ENCODE measurements at places on chromosomes 7 and 10.
A peak's percentile ranks its signal among the peaks of the same experiment; 100 is the strongest.

DNA sequence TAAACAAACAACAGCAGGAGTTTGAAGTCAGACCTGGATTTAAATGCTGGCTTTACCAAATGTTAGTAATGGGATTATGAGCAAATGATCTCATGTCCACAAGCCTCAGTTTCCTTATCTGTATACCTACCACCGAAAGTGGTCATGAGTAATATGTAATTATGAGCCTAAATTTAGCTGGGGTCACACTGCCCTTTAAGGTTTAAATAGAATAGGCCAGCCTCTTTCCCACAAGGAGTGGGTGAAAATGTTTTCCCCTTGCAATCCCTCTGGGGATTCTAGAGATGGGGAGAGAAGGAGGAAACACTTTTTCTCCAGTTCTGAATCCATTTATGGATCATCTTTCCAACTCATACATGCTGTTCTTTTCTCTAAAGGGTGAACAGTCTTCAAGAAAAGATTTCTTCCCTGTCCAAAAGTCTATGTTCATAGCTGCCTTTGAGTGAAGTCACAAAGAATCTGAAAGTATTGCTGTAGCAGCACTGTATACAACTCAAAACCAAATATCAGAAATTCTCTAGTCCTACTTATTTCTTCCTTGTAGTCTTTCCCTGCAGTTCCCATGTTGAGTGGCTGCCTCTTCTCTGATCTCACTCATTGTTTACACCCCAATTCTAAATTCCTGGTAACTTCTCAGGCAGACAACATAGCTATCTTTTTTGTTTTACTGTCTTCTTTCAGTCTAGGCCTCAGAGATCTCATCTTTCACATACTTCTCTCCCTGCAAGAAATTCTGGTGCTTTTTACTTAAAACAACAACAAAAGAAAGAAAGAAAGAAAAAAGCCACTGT lies 7.4 kb upstream of the TSPAN12 start:
- DNase-seq = no peak

- DNase-seq = no peak
These were observed 547.7 kb upstream of the GALNT17 start for GRCh38 chr7:70583965-70584883.

DNA sequence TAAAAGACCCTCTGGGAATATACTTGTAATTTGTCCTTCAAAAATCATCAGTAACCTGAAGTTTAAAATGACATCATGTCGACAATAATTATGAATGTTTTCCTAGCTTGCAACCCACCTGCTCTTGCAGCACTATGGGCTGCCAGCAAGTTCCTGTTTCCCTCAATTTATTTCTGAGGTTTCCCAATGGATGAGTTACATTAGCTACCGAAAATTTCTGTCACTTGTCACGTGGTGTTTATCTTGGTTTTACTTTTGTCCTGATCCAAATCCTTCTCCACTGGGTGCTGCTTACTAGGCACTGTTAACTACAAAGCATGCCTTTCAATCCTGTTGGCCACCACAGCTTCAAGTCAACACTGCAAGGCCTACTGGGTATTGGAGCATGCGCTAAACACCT lies 31.5 kb downstream of the GIMAP8 start:
- no peak for DNase-seq

- DNase-seq = no peak
These were observed 10.8 kb downstream of the LMOD2 start for GRCh38 chr7:123666492-123666891.

DNA sequence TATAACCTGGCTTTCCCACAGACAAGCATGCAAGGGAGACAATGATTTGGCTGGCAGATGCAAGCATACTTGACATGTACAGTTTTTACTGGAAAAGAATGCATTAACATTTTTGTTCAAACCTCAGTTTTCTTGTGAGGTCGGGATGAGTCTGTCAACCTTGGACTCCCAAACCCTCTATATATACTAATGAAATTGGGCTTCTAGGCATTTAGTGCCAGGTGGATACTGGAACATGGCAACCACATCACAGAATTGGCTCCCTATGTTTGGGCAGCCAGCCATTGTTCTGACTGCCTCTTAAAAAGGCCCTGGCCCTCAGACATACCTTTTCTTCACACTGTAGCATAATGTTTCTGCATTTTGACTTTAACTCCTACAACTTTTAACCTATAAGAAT lies 39.1 kb downstream of the CDK6 start:
- DNase-seq = no peak

DNA sequence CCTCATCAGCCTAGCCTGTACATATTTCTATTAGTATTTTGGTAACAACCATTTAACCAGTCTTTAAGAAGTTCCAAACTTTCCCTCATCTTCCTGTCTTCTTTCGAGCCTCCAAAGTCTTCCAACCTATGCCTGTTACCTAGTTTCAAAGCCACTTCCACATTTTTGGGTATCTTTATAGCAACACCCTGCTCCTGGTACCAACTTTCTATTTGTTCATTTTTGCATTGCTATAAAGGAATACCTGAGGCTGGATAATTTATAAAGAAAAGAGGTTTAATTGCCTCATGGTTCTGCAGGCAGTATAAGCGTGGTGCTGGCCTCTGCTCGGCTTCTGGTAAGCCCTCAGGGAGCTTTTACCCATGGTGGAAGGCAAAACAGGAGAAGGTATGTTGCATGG lies 578.8 kb upstream of the AUTS2 start:
- no peak for DNase-seq

DNA sequence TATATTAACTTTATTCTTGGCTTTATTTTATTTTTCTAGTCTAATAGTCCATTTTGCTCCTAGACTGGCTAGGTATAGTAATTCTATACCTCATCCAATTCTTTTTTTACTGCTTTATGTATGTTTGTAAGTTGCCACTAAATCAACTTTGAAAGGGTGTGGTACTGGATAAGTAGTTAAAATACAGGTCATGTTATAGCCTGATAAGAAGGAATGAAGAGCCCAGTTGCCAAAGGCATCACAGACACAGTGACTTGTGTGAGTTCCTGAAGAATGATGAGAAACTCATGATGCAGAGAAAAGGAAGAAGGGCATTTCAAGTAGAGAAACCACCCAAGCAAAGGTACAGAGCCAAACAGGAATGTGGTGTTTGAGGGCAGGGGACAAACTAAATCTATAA lies 27.3 kb downstream of the NAPEPLD start:
- no peak for DNase-seq

DNA sequence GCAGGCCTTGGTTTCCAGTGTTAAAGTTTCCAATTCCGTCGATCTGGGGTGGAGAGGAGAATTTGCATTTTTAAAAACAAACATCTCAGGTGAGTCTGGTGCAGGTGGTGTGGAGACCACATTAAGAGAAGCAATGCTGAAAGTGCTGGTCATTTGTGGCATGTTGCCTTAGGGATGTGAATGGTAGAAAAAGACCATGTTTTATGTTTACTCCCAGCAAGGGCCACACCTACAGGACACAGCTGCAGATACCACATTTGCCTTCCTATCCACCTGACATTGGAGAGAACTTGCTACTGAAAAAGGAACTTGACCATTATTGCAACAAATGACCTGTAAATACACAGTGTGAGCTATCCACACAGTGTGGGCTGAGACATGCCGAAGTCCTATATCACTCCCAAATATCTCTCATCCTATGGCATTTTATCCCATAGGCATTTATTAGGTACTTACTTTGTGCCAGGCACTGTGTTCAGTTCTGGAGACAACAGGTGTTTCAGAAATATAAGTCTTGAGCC lies 183.1 kb downstream of the NRP1 start:
- no peak for DNase-seq

- no peak for DNase-seq
These were observed 605.5 kb downstream of the LRMDA start for GRCh38 chr10:76036962-76037361.

DNA sequence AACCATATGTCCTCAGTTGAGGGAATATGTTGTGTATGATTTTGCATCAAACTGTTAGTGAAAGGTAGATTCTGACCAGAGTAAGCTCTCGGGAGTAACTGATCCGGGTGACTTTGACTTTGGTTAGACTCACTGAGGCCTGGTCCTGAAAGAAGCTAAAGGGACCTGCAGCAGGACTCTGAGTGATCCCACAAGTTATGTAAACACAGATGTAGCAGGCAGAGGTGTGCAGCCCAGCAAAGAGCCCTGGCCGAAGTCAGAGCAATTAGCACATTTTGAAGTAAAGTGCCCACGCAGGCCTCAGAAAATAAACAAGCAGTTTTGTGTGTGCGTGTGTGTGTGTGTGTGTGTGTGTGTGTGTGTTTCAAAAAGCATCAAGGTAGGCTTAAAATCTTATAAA lies 245.6 kb upstream of the FERD3L start:
- DNase-seq = no peak

DNA sequence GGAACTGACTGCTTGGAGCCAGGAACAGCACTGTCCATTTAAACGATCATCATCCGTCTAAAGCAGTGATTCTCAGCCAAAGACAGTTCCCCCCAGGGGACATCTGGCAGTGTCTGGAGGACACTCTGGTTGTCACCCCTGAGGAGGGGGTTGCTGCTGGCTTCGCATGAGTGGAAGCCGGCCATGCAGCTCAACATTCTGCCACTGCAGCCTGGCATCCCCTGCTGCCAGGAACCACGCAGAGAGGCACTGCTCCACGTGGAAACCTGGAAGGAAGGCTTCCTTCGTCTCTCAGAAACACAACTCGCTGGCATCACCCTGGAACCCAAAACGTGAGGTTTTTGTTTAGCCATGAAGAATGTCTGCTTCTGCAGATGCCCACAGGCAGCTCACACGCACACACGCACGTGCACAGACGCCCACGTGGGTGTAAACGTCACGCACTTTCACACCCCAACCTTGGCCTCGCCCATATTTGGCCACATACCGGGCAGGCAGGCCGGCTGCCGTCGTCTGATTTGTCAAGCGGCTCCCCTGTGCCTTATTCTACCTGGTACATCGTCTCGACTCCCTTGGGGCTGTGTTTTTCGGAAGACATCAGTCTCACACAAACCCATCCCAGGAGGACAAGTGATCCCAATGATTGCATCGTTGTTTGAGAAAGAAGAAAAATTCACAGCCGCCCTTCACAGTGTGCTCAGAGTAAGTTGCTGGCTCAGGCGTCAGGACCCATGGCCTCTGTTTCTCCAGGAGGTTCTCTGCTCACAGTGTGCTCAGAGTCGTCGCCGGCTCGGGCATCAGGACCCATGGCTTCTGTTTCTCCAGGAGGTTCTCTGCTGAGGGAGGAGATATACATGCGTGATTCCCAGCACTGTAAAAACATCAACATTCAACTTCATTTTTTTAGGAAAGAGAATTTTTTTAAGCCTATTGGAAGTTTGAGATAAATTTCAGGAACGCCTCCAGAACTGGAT lies 127.2 kb upstream of the PPP2R2D start:
- no peak for DNase-seq

DNA sequence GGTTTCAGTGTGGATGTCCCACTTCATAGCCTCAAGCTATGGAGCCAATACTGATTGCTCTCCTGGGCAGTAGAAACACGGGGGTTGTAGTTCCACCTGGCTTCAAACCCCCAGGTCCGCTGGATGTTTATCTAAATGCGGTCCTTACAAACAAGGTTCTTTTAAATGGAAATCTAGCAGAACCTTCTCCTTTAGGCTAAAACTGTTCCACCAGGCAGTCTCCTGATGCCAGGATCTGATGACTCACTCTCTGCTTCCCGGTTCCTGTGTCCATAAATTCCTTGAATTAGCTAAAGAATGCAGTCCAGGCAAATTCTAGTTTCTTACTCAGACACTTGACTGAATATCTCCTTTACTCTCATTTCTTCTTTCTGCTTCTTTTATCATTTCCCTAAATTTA lies 108.4 kb upstream of the FAM3C start:
- no peak for DNase-seq

- no peak for DNase-seq
These were observed 394.8 kb upstream of the IGFBP3 start for GRCh38 chr7:46315891-46316290.

GRCh38 chr7:22430457-22430856 lies 69.5 kb downstream of the STEAP1B start:
- DNase-seq = no peak

DNA sequence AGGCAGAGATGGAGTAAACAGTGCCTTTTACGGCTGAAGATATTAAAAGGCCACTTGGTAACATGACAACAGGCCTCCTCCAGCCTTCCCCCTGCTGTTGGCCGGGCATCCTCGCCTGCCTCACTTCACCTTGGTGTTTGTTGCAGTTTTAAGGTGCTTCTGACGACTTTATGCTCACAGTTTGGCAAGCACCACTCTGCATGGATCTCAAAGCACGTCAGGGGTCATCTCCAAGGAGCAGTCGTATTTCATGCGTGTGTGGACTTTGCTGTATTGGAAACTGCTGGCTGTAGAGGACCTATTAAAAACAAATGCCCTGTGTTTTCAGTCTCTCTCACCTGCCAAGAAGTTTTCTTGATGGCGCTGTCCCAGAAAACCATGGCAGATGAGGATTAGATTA lies 483.1 kb downstream of the RPS24 start:
- DNase-seq = peak; percentile 20

DNA sequence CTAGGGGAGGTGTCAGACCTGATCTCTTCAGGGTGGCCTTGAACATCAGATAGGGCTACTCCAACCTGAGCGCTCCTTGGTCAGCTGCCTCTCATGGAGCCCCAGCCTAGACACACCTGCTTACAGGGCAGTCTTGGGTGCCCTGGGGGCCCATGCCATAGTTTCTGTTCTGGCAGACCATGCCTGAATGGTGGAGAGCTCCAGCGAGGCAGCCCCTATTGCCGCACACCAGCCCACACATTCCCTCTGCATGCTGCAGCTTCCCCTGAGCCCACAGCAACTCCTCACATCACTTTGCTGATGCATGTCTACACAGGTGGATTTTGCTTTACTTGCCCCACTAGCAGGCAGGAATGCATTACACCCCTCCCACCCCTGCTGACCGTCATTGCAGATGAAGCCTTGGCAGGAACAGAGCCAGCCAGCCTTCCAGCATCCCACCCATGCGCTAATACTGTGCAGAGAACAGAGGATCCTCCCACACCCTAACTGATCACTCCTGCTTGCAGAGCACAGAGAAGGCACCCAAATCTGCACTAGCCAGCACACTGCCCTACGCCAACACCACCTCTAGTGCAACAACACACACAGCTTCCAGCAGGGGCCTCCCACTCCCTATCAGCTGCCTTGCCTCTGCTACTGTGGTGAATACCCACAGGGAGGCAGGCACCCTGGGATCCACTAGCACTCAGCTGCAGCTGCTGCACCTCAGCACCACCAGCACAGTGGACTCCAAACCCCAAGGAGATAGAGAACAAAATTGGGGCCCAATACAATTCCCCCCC lies 43.0 kb upstream of the GRM3 start:
- no peak for DNase-seq

DNA sequence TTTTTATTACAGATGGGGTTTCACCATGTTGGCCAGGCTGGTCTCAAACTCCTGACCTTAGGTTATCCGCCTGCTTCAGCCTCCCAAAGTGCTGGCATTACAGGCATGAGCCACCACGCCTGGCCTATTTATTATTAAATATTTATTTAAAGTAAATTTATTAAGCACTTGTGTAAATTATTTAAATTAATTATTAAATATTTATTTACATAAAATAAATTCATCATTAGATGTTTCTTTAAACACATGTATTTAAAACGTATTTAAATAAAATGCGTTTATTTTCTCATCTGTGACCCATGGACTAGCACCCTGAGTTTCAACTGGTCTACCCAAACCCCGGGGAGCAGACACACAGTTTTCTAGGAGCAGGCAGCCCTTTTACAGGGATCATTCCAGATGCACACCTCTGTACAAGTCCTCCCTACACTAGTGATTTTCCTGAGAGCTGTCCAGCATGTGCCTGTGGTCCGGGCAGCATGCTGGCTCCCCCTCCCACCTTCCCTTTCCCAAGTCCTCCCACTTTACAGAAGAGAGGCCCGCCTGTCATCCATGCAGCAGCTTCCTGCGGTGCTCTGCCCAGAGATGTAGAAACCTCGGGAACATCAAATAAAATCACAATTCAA lies 89.2 kb upstream of the ATP6V0A4 start:
- DNase-seq = no peak

GRCh38 chr10:6716516-6716915 lies 136.4 kb upstream of the PRKCQ start:
- no peak for DNase-seq
